ENCODE measurements at places on chromosomes 1 and 21.

GRCh38 chr1:248834343-248834940, 3.6 kb upstream of the ZNF672 start:
- DNase-seq, result no peak

DNA sequence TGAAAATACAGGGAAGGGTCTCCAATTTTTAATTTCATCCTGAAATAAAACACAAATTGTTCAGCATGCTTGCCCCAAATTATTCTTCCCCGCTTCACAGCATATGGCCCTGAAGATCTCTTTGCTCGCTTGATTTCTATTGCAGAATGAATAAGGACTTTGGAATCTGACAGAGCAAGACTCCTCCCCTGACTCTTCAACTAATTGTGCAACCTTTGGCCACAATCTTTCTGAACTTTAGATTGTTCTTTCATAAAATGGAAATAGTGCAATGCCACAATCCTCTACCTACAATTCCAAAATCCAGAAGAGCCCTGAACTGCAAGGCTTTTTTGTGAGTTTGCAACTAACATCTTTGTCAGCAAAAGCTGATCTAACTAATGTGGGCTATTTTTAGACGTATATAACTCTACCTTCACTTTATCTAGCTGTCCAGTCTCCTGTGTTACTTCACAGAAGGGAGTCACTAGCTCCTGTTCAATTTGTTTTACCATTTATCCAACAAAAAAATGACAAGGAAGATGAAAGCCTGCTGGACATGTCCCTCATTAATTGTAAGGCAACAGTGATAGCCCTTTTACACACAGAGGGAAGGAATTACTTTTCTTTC, 13.4 kb downstream of the RNASEL start:
- DNase-seq, result no peak

DNA sequence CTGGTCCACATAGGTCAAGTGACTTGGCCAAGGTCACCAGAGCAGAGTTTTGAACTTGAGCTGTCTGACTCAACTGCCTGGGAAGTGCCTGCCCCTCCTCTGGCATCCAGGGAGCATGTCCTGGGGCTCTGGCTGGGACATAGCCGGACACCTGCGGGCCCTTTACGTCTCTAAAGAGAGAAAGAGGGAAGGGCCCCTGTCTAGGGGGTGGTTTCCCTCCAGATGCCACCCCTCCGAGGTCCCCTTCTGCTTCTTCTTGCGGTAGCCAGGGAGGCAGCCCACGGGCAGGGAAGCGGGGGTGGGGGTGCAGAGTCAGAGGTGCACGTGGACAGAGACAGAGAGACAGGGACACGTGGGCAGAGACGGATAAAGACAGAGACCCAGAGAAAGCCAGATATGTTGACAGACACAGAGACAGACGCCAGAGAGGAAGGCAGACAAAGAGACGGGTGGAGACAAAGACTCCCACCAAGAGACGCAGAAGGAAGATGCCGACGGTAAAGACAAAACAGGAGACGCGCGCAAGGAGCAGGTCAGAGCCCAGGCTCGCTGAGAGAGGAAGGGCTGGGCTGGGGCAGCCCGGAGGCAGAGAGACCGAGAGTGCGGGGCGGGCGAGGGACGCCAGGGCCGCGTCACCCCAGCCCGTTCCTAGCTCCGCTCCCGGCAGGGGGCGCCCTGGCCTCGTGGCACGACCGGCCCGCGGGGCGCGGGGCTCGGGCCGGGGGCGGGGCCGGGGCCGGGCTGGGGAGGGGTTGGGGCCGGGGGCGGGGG, 458 bp upstream of the ALPL start:
- peak; percentile 28 for DNase-seq

GRCh38 chr1:61158591-61158990, 76.2 kb downstream of the NFIA start:
- no peak for DNase-seq

- no peak for DNase-seq
Observed at GRCh38 chr1:225754940-225755641, 22.5 kb upstream of the SRP9 start.

DNA sequence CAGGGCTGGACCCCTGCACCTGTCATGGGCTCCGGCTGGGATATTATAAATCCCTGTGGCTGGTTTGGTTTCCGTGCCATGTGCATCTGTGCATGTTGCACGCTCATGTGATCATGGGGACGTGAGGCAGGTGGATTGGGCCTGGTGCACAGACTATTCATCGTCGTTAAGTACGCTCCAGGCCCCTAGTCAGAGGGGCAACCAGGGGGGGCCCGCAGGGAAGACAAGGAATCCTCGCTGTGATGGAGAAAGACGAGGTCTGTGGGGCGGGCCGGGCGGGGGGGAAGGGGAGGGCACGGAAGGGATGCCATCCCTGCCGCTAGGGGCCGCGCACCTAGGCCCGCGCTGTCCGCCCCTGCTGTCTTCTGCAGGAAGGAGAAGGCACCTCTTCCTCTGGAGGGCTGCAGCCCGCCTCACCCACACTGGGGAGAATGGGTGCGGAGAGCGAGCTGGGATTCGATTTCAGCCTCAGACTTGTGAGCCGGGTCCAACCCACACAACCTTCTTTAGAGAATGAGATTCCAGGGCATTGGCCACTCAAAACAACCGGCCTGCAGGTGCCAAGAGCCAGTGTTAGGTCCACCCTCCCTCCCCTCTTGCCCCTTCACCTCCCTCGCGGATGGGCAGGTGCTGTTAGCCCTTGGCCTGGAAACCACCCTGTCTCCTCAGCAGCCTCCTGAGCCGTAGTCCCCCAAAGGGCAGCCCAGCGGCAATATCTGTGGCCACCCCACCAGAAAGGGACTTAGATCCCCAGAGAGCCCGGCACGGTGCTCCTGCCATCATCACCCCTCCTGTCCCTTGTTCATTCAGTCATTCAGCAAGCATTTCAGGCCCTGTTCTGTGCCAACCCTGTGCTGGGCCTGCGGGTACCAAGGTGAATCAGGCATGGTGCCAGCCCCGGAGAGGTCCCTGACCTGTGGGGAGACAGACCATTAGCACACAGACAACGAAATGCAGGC, 950 bp upstream of the LRP8 start:
- no peak for DNase-seq

DNA sequence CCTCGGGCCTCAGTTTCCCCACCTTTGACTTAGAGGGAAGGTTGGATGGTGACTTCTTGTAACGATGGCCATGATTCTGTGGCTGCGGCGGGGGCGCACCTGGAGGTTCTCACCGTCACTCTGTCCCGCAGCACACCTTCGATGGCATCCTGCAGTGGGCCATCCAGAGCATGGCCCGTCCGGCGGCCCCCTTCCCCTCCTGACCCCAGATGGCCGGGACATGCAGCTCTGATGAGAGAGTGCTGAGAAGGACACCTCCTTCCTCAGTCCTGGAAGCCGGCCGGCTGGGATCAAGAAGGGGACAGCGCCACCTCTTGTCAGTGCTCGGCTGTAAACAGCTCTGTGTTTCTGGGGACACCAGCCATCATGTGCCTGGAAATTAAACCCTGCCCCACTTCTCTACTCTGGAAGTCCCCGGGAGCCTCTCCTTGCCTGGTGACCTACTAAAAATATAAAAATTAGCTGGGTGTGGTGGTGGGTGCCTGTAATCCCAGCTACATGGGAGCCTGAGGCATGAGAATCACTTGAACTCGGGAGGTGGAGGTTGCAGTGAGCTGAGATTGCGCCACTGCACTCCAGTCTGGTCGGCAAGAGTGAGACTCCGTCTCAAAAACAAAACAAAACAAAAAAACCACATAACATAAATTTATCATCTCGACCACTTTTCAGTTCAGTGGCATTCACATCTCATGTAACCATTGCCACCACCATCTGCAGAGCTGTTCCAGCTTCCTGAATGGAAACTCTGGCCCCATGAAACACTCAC, 2.1 kb upstream of the PFKL start:
- DNase-seq, result peak; percentile 62

GRCh38 chr1:85553416-85554335, 26.9 kb upstream of the CCN1 start:
- no peak for DNase-seq

All from stimulated activated CD8-positive, alpha-beta memory T cell treated with anti-CD3 and anti-CD28 coated beads, Interleukin-15, amount 100 ng/mL, for 48 hours (primary cell).